ENCODE measurements at places on chromosomes 7 and 10.

DNA sequence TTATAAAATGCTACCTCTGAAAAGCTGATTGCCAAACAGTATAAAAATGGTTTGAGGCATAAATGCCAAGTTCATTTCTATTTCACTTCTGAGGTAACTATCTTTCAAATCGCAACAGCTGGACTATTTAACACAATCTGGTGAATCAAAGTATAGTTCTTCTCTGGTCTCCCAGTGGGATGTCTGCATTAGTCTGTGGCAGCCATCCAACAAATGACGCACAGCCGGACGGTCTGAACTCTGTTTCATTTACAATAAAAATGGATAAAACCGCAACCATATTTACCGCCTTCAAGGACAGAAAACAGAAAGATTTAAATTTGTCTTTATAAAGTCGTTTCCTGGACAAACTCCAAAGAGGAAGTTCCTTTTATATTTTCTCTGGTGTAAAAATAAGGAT, 41.9 kb downstream of the ENO4 start:
- DNase-seq, result no peak

- no peak for DNase-seq
Observed at GRCh38 chr10:43114743-43115611, 23.3 kb upstream of the CSGALNACT2 start.

- no peak for DNase-seq
Observed at GRCh38 chr7:108340856-108341411, 115.3 kb downstream of the NRCAM start.

- no peak for DNase-seq
Observed at GRCh38 chr7:26393818-26394217, 102.2 kb downstream of the SNX10 start.

- DNase-seq, result no peak
Observed at GRCh38 chr7:23264916-23265458, 18.4 kb downstream of the GPNMB start.

DNA sequence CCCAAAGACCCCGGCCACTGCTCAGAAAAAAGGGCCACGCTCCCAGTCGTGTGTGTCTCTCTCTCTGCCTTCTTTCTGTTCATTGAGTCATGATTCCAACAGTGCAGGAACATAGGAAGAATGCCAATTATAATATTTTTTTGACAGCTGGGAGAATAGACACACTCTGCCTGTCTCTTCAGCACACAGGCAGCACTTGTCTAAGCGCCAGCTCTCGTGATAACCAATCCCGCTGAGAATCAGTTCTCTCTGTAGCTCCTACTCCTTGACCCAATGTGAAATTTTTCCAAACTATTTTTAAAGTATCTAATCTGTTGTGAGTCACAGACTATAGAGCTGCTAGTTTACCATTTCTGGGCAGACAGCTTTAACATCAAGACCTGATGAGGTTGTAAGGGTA, 145.7 kb upstream of the RHEB start:
- no peak for DNase-seq
